ENCODE measurements at places on chromosomes 5 and 9. TPM values are rescaled to one million over a fixed set of nuclear protein-coding genes. Genes with fewer than 3 reads are reported as not detected.

DNA sequence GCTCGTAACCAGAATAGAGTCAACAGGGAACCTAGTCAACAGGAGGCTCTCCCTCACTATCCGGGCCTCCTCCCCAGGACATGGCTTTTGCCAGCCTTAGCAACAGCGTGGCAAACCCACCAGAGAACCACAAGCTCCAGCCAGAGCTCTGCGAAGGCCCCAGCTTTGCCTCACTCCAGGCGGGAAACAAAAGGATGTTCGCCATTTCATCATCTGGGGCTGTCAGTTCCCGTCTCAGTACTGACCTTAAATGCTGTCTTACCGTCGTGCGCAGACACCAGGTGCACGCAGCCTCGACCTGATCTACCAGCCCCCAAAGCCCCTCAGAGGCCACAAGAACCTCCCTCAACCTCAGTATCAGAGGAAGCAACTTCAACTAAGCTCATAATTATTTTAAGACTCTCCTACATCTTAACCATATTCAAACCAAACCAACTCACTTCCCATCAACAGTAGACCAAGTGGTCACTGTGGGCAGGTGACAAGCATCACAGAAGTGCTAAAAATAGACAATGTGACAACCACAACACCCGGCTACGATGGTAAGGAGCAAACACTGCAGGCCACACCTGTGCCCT, 71.4 kb downstream of the SEMA4D start:
- DNase-seq = no peak

DNA sequence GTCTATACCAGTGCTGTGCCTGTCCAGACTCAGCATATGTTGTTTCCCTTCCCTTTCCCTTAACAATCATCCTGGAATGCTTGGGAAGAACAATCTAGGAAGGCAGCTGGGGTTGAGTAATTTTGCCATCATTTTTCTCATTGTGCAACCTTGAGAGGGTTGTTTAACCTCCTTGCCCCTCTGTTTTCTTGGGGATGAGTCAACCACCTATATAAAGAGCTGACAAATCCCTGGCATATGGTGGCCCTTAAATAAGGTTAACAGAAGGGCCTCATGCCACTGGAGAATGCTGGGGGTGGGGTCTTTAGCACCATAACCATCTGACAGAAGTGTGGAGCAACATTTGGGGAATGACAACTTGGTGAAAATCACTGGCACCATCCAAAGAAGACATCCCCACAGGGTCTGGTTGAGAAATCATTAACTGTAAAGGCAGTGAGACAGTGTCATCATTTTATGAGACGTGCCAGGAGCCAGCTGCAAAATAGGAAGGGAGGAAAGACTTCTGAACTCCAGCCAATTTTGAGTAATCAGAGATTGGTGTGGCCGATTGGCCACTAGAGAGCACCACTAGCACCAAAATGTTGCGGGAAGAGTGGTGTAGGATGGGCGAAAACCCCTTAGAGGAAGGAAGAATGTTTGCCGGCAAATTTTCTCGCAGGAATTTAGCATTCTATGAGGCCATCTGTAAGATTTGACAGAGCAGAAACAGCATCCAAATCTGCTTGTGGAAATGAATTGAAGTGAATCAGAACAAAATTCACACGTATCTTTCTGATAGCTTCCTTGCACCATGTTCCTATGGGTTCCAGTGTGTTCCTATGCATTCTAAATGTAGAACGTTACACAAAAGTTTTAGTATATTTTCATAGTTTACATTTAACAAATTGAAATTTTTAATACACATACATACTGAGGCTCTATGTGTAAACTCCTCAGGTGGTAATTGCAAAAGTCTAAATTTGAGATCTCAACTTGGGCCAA, 113.8 kb downstream of the MSX2 start:
- DNase-seq = no peak

IL33 gene
- total RNA-seq = 20.0 TPM

DNA sequence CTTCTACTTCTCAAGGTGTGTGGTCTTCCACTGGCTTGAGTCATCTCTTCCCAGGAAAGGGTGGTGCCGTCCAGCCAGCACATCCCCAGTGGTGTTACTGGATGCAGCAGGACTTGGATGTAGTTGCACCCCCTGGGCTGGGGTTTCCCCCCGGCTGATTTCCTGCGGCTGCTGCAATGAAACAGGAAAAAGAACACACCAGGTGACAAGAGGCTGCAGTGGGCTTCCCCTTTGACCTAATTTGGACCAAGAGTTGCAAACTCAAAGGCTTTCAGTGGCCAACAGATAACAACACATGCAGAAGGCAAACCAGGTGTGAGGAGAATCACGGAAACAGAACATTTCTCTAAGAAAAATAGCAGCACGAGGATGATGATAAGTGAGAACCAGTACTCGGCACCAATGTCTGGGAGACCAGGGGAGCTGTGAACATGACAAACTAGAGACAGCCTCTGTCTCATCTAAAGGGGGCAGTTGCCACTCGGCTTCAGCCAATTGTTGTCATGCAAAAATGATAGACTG, 83.7 kb downstream of the PDE6A start:
- no peak for DNase-seq

FIBCD1 gene
- total RNA-seq = not detected

DNA sequence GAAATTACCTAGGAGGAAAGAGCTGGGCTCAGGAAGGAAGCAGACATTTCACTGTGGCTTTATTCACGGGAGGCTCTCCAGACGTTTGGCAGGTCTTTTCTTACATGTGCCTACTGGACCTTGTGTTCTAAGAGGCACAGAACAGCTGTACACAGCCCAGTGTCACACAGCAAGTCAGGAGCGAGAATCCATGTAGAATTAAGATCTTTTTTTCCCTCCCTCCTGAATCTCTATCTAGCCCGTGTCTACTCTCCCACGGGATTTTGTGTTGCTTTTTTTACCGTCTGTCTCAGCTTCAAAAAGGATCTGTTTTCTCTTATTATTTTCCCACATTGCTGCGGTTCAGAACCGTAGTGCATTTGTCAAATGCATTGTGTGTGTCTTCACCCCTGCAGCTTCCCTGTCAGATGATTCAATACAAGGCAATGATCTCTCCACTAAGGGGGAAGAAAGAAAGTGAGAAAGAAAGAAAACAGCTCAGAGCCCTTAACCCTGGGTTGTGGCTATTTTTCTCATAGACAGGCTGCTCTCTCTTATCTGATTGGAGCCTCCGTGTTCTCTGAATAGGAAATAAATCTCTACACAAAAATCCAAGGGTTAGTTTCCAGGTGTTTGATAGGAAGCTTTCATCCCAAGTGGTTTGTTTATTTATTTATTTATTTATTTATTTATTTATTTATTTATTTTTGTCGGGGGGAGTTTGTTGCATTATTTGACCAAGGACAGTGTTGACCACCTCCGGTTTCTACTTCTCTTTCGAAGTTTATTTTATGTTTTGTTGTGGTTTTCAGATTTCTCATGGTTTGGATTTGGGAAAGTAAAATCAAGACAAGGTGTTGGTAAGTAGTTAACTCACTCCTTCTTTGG, 191.0 kb downstream of the NTRK2 start:
- no peak for DNase-seq

CCL28 gene
- total RNA-seq = 1.0 TPM

GRCh38 chr9:136923881-136924280, 20.7 kb downstream of the FBXW5 start:
- DNase-seq = no peak

SH3GL2 gene
- 0.08 TPM for total RNA-seq

GRCh38 chr9:126109575-126109974, 217.1 kb upstream of the MVB12B start:
- DNase-seq = no peak

DNA sequence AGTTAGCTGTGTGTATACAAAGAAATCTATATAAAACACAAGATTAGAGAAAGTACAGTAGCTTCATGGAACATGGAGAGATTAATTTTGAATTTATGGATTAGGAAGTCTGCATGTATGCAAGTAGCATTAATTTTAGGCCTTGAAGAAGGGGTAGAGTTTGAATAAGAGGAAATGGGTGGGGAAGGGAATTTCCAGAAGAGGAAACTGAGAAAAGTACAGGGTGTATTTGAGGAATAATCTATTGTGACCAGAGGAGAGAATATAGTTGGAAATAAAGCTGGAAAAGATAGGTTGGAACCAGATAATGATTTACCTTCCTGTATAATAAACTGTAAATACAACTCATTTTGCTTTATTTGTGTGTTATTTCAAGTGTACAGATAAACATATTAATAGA, 53.6 kb downstream of the CWC27 start:
- no peak for DNase-seq

PDE8B gene
- 0.59 TPM for total RNA-seq

GRCh38 chr9:108606401-108606800, 249.4 kb downstream of the ACTL7B start:
- no peak for DNase-seq

SCGB3A1 gene
- not detected for total RNA-seq

- DNase-seq = no peak
These were observed 19.6 kb upstream of the ZCCHC7 start for GRCh38 chr9:37100741-37101140.

DNA sequence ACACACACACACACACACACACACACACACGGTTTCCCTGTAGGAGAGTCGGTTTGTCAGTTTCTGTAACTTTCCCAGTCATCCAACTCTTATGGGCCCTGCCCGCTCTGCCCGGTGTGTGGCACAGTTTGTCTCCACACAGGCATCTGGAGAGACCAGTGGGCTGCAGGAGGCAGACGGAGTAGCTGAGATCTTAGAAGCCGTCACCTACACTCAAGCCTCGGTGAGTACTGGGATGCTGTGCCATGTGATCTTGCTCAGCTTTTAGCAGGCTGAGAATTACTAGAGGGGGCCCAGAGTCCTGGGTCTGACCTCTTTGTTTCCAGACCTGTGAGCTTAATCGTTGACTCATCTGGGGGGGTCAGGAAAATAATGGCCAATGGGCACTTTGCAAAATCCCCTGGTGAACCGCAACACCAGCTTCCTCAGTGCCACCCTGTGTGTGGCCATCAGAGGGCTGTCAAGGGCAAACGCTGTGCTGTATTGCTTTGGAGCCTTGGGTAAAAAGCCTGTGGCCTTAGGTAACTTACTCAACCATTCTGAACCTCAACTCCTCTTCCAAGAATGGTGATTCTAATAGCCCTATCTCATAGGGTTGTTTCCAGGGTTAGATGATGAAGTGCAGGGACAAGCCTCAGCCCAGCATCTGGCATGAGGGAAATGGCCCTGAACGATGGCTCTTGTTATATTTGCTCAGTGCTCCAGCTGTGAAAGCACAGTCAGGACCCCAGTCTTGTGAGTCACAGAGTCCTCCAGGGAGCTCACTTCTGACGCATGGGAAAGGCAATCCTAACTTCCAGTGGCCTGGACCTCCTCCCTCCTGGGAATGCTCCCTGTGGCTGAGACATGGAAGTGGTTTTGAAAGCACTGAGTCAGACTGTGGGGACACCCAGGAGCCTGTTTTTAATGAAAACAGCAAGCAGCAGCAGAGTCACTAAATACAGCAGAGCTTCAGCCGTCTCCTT, 45.6 kb downstream of the COL15A1 start:
- peak; percentile 22 for DNase-seq

LCN9 gene
- not detected for total RNA-seq

GRCh38 chr5:31640573-31640972, 1.6 kb downstream of the PDZD2 start:
- no peak for DNase-seq

DNA sequence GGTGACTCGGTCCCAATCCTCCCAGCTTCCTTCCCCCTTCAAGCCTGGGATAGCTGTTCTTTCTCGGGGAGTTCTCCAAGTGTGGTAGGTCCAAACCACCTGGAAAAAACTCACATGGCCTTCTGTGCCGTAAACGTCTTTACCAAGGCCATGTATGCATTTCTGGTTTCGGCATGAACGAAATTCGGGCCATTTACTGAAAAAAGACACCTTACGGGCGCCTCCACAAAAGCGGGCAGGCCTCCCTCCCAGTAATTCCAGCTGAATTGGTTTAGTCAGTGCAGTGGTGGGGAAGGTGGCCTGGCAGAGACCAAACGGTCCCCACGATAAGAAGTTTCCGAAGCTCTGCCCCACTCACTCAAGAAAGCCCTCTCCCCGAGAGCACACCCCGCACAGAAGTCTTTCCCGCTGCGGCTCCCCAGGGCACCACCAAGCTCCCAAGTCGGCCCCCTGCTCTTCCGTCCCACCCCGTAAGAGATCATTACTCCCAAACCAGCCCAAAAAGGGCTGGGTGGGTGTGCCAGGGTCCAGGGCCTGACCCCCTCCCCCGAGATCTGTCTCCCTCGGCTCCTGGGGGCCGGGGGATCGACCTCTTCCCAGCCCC, 86.3 kb upstream of the MELK start:
- peak; percentile 43 for DNase-seq

Measured in liver (tissue), 10 donors.